ENCODE measurements at places on chromosomes 11 and 22.

- DNase-seq: no peak
Observed at GRCh38 chr11:28566339-28567089, 458.3 kb downstream of the METTL15 start.

GRCh38 chr11:28773606-28774005, 665.4 kb downstream of the METTL15 start:
- DNase-seq: no peak

- no peak for DNase-seq
Observed at GRCh38 chr11:131993246-131993645, 622.8 kb downstream of the NTM start.

- no peak for DNase-seq
Observed at GRCh38 chr11:108242422-108242821, 19.6 kb downstream of the ATM start.

All from GM12891 (cell line).